T-cell (primary cell): ENCODE measurements at places on chromosomes 11 and 22. TPM values are rescaled to one million over a fixed set of nuclear protein-coding genes. Genes with fewer than 3 reads are reported as not detected.

- no peak overlapping the region for H3K4me3 ChIP-seq
- no peaks in the 10 kb centered on the region for H3K4me1 ChIP-seq
- no peak overlapping the region for H3K27ac ChIP-seq
- H3K36me3 ChIP-seq, result peaks cover 16% of the 10 kb centered on the region
- H3K27me3 ChIP-seq, result no peaks in the 10 kb centered on the region
Measured at GRCh38 chr11:428295-428694, 13.5 kb upstream of the SIGIRR start.

- no peak for DNase-seq
- no peak overlapping the region for H3K4me3 ChIP-seq
- H3K27ac ChIP-seq, result no peak overlapping the region
- H3K36me3 ChIP-seq, result peaks cover 25% of the 10 kb centered on the region
Measured at GRCh38 chr11:117407016-117407415, 79.4 kb downstream of the CEP164 start.

Gene OSBP2
- total RNA-seq, result 1.9 TPM

GRCh38 chr22:35542157-35542938 lies 1.7 kb downstream of the RASD2 start:
- no peak for DNase-seq
- H3K36me3 ChIP-seq, result no peaks in the 10 kb centered on the region
- no peak overlapping the region for H3K27ac ChIP-seq

GRCh38 chr22:40681451-40681850 lies 2.2 kb downstream of the MCHR1 start:
- DNase-seq, result no peak
- no peaks in the 10 kb centered on the region for H3K27me3 ChIP-seq
- H3K4me3 ChIP-seq, result no peak overlapping the region
- no peaks in the 10 kb centered on the region for H3K36me3 ChIP-seq

DNA sequence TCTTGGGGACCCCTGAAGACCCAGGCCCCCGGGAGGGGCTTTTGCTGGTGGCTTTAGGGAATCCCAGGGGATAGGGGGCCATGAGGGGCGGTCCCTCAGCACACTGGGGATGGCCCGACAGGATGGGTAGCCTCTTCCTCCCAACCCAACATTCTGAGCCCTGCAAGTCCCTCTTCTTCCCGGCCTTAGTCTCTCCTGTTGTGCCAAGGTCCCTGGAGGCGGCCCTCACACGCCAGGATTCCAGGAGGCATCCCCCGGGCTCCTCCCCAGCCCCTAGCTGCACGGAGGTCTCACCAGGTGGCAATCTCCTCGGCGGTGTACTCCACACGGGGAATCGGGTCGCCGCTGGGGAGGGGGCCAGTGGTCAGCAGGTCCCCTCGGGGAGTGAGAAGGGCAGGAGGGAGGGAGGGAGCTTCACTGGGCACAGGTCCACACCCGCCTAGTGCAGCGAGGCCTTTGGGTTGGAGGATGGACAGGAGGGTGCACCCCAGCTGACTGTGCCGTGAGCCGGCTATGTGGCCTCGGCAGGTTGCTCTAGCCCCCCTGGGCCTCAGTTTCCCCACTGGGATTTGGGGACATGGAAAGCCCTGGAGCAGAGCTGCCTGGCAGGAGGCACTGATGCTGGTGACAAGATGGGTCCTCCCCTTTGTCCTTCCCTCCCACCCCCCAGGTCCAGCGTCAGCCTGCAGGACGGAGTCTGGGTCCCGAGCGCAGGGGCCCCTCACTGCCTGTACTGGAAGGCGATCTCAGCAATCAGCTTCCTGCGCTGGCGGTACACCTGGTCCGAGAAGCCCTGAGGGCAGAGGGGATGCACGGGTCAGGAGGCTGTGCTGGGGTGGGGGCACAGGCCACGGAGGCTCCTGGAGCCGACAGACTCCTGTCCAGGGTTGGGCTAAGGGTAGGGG lies 4.2 kb downstream of the TH start:
- no peaks in the 10 kb centered on the region for H3K36me3 ChIP-seq
- H3K27ac ChIP-seq, result no peak overlapping the region
- DNase-seq, result no peak

Gene SCN3B
- not detected for total RNA-seq

DNA sequence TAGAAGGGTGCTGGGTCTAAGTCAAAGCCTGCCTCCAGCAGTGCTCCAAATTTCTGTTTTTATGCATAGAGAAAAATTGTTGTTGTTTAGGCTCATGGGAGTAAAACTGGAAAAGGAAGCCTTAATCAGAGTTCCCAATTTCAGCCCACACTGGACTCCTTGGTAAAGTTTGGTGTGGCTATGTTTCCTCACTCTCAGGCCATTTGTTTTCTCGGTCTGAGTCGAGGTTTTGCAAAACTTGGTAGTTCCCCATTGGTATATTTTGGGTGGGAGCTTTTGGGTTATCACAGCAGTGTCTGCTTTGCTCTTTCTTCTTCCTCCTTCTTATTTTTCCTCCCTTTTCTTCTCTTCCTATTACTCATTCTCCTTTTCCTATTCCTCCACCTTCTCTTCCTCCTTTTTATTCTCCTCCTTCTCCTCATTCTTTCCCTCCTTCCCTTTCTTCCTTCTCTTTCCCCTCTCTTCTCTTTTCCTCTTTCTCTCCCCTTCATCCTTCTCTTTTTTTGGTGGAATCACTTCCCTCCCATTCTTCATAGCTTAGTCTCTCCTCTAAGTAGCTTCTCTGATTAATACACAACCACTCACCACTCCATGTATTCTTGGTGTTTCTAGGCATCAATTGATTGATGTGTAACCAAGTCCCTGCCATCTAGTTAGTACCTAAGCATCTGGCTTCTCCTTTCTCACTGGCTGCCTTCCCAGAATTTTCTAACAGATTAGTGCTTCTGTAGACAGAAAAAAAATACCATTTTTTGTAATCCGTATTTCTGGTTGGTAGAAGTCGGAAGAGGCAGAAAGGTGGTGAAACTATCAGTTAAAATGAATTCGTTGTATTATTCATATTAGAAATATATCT lies 10.1 kb downstream of the SLC5A1 start:
- H3K27ac ChIP-seq, result no peak overlapping the region
- H3K27me3 ChIP-seq, result no peaks in the 10 kb centered on the region
- DNase-seq, result no peak

Gene NAALAD2
- total RNA-seq, result not detected

DNA sequence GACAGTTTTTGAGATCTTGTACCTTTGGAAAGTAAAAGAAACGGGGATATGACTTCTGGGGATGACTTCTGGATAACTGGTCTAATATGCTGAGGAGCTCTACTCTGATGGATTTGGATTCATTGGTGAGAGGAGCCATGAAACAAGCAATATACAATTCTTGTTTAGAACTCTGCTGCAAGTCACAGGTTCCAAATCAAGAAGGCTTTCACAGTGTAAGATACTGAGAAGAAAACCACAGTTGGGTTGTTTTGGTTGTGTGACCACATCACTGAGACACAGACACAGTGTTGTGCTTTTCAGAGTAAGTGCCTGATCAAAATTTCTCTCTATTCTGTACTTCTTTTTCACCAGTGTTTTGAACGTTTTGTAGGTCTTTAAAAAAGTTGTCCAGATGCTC lies 13.1 kb upstream of the UCP2 start:
- peaks cover 60% of the 10 kb centered on the region for H3K4me1 ChIP-seq
- peak overlapping the region; percentile 34 for H3K4me3 ChIP-seq
- H3K36me3 ChIP-seq, result no peaks in the 10 kb centered on the region
- peak; percentile 39 for DNase-seq
- no peaks in the 10 kb centered on the region for H3K27me3 ChIP-seq

Gene PRMT3
- total RNA-seq, result 12.9 TPM
